ENCODE measurements at places on chromosomes 2 and 18.
A peak's percentile ranks its signal among the peaks of the same experiment; 100 is the strongest.

DNA sequence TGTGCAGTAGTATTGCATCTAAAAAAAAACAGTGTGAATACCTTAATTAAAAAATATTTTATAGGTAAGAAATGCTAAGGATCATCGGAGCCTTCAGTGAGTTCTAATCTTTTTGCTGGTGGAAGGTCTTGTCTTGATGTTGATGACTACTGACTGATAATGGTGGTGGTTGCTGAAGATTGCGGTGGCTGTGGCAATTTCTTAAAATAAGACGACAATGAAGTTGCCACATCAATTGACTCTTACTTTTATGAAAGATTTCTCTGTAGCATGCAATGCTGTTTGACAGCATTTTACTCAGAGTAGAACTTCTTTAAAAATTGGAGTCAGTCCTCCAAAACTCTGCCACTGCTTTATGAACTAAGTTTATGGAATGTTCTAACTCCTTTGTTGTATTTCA lies 36.2 kb downstream of the GLS start:
- DNase-seq = no peak

DNA sequence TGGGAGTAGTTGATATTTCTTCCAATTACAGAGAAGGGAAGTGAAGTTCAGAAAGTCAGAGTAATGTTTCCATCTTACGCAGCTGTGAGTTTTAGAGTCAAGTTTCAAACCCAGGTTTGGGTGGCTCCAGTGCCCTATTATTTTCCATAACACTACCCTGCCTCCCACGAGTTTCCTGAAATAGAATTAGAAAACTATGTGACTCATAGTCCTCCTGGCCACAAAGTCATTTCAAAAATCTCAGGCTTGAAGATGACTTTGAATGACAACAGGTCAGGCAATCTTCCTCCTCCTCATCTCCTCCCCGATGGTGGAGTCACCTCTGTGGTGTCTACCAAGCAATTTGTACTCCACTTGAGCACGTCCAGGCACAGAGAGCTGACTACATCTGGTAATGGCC lies 212.3 kb upstream of the TRIB2 start:
- DNase-seq = peak; percentile 55

GRCh38 chr18:50719471-50720324 lies 100.1 kb downstream of the MRO start:
- no peak for DNase-seq

GRCh38 chr2:237702441-237703391 lies 75.3 kb downstream of the LRRFIP1 start:
- peak; percentile 64 for DNase-seq

DNA sequence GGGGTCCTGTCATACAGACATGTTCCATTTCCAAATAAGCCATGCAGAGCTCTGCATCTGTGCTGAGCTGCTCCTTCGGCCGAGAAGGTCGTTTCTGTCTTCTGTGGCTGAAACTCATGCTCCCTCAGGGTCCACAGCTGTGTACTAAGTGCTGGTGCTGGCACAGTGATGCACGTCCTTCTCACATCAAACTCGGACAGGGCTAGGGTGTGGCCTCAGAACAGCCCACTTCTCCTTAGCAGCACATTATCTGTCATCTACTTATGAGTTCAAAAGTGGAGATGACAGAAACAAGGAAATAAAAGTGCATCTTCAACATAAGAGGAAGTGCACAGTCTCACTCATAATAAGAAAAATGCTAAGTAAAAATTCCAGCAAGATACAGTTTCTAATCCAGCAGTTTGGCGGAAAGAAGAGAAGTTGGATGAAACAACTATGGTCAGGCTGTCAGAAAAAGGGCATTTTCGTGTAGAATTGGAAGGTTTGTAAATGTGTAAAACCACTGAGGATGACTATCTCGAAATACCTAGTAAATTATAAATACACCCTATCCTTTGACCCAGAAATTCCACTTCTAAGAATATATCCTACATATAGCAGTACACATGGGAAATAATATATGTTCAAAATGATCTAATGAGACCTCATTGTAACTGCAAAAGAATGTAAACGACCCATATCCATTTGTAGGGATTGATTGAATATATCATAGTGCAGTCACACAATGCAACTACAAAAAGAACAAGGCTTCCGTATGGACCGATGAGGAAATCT lies 53.7 kb upstream of the APCDD1 start:
- DNase-seq = no peak

GRCh38 chr2:43171789-43172188 lies 54.6 kb downstream of the ZFP36L2 start:
- no peak for DNase-seq

- DNase-seq = no peak
These were observed 99.4 kb upstream of the MYCN start for GRCh38 chr2:15840969-15841368.

DNA sequence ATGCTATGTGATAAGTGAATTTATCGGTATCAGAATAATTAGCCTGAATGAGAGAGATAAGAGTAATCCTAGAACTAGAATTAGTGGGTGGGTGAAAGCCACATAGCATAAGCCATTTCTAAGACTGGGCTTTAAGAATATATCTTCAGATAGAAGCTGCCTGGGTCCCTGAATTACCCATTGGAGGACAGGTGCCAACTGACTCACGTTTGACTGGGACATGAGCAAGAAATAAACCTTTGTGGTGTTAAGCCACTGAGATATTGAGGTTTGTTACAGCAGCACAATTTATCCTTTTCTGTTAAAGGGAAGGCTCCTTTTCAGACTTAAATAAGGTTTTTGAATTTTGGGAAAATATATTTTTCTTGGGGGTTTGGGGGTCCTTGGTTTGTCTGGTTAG lies 95.9 kb downstream of the POLE4 start:
- DNase-seq = no peak

- no peak for DNase-seq
These were observed 372.7 kb upstream of the KYNU start for GRCh38 chr2:142504754-142505153.

- no peak for DNase-seq
These were observed 118.8 kb downstream of the TTC27 start for GRCh38 chr2:32746669-32747068.

GRCh38 chr18:62030091-62030985 lies 137.5 kb upstream of the RNF152 start:
- no peak for DNase-seq

- DNase-seq = no peak
These were observed 212.5 kb upstream of the TMEM200C start for GRCh38 chr18:6107794-6108193.

DNA sequence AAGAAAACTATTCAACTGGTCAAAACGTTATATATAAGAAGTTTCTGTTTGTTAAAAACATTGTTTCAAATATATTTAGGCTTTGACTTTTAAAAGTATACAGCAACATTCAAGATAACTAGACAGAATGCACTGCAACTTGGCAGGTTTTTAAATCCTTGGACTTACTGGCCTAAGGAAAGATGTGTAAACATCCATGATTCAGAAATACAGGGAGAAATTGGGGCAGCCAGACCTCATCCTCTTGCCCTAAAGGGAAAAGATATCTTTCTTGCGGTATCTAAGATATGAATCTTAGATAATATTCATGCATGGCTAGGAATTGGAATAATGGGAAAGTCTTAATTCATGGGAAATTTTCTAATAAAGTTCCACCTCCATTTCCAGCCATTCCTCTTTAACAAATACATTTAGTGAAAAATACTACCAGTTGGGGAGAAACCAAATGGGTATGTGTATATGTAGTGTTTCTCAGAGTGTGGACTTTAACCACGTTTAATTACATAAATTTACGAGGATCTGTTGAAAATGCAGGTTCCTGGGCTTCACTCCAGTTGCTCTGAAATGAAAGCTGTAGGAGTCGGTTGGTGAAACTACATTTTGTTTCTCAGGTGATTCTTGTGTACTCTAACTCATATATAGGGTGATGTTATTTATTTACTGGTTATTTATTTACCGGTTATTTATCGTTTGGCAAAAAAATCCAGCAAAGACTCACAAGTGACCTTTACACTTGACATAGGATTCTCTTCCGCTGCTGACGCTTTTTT lies 587 bp upstream of the TANK start:
- DNase-seq = no peak

DNA sequence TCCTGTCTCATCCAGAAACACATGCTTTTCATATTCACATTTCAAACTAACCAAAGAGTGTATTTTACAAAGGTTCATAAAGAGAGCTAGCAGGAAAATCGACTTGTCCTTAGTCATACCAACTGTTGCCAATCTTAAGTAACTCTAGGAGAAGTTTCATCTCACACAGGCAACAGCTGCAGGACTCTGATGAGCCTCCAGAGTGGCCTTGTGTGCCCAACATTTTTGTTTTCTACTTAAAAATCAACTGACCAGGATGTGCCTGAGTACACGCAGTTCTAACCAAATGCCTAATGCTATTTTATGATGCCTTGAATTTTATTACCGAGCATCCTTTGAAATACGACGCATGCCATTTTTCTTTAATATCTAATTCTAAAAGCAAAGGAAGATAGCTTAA lies 595.9 kb upstream of the LRRTM4 start:
- DNase-seq = no peak

DNA sequence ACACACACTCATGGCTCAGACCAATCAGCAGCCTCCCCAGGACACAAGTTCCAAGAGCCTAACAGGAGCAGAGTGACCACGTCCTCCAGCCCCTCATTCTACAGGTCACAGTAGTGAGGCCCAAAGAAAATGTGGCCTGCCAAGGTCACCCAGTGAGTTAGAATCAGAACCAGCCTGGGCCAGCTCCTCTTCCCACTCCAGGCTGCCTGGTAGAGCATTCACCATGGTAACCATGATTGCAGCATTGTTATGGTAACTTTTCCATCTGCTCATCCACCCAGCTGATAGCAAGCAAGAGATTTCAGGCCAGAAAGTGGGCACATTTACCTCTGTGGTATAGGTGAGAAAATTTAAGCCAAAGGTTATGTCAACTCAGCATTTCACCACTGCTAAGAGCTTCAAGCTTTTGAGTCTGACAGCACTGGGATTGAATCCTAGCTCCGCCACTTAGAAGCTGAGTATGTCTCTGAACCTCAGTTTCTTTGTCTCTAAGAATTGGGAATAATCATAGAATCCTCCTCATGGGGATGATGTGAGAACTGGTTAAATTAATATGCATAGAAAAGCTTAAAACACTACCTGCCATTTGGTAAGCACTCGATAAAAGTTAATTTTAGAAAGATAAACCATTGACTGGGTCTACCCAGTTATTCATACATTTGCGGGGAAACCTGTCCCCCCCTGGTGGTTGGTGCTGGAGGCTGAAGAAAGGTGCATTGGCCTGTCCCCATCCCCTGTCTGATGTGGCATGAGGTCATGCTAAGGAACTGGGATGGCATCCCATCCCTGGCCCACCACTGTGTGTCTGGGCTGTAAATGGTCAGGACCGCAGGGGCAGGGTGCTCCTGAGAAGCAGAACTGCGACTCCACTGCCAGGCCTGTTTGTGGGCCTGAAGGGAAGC lies 181.5 kb downstream of the KLHL29 start:
- DNase-seq = peak; percentile 29

DNA sequence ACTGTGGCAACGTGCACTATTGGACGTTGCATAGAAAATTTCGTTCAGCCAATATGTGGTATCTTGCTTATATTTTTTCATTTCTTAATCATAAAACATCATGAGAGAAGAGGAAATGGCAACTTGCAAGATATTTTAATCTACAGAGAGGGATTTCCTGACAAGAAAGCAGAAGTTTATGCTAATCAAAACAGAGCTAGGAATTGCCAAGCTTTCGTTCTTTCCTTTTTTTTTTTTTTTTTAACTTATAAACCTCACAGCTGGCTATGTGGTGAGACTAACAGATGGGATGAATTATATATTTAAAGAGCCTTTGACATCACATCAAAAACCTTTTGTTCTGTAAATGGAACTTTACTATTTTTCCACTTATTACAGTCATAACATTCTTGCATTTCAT lies 1136.9 kb upstream of the TMEFF2 start:
- no peak for DNase-seq

DNA sequence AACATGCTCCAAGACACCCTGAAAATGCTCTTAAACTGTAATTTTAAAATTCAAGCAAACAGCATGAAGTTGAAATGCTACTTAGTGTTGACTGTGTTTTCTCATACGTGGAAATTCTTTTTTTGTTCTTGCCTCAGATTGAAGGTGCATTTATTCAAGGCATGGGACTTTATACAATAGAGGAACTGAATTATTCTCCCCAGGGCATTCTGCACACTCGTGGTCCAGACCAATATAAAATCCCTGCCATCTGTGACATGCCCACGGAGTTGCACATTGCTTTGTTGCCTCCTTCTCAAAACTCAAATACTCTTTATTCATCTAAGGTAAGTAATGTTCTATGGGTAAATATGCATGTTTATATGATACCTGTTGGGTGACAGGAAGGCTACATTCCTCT lies 82.7 kb downstream of the AOX1 start:
- no peak for DNase-seq

- DNase-seq = no peak
These were observed 4.9 kb downstream of the NOP58 start for GRCh38 chr2:202270487-202270886.

DNA sequence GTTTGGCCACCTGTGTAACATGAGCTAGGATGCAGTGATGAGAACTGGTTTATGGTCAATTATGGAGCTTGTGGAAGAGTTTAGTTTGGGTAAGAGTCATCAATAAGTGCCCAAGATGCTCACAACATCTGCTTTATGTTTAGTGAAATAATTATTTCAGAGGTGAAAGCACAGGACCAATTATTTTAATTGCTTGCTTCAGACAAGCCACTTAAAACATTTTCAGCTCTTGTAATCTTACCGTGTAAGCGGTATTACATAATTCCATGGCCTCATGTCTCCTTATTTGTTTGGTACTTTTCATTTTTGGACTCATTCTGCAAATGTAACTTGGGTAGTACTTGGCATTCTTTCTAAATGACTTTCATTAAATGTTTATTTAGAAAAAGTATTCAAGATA lies 5.4 kb downstream of the B3GNT2 start:
- no peak for DNase-seq

- peak; percentile 4 for DNase-seq
These were observed 190.8 kb downstream of the ARHGAP28 start for GRCh38 chr18:6920099-6920955.

DNA sequence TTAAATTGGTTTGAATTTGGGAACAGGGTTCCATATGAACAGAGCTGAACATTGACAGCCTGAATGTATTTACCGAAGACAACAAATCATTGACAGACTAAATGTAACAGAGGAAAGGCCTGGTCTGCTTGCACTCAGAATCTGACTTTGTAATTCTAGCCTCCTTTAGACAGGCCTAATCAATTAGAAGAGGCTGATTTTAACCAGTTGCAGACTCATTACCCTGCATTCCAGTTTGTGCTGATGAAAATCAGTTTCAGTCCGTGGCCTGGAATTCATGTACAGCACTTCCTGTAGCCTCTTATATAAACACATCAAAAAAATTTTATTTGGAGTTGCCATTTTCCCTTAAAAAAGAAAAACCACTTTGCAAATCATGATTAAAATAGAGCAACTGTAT lies 93.1 kb upstream of the ZFP36L2 start:
- no peak for DNase-seq

Measured in activated naive CD8-positive, alpha-beta T cell treated with anti-CD3 and anti-CD28 coated beads for 36 hours (primary cell).